ENCODE measurements at places on chromosomes 1 and 21. TPM values are rescaled to one million over a fixed set of nuclear protein-coding genes. Genes with fewer than 3 reads are reported as not detected.

EPHA8 gene
- 1.0 TPM for polyA plus RNA-seq

DCDC2B gene
- not detected for polyA plus RNA-seq

DDR2 gene
- 0.43 TPM for polyA plus RNA-seq

DNA sequence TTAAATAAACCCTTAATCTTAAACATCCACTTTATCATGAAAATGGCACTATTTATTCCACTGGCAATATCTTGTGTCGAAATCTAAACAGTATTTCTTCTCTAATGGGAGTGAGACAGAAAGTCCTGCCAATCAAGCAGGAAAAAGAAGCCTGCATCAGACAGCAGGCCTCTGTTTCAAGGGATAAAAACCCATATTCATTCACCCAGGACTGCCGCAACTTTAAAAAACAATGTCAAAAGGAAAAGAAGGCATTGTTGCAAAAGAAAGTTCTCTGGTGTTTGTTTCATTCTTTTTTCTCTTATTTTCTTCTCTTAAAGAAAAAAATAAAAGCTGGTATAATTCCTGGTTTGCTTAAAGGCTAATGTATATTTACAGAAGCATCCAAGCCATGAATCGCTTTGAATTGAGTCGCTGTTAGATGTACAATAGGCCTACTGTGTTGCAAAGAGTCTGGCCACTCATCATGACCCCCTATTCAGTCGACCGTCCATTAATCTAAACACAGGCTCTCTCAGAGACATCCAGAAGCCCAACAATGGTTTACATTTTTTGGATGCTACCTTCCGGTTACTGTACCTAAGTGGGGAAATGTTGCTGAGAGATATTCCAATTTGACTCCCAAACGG is 48.7 kb upstream of the ZC3H11B start:
- no peak for DNase-seq

DNA sequence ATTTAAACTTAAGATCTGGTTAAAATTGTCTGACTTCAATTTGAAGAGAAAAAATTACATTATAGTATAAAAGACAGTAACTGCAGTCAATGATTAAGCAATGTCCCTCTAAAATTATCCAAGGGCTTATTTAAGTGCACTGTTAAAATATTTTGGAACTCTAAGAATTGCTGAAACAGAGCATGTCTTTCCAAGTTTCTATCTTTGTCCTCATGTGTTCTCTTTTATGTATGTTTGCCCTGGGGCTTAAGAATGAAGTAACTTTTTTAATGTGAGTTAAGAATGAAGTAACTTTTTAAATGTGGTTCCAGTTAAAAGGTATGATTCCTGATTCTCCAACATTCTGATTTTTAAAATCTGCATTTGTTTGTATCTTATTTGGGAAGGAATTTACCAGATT is 69.0 kb upstream of the MARK1 start:
- no peak for DNase-seq

- DNase-seq, result no peak
Measured at GRCh38 chr1:224373008-224373590, 16.4 kb downstream of the CNIH4 start.

- DNase-seq, result no peak
Measured at GRCh38 chr1:220810963-220811362, 24.2 kb downstream of the MTARC1 start.

SPATC1L gene
- polyA plus RNA-seq, result 4.5 TPM

Measured in keratinocyte (primary cell).